ENCODE measurements at places on chromosomes 4 and X. TPM values are rescaled to one million over a fixed set of nuclear protein-coding genes. Genes with fewer than 3 reads are reported as not detected.

DNA sequence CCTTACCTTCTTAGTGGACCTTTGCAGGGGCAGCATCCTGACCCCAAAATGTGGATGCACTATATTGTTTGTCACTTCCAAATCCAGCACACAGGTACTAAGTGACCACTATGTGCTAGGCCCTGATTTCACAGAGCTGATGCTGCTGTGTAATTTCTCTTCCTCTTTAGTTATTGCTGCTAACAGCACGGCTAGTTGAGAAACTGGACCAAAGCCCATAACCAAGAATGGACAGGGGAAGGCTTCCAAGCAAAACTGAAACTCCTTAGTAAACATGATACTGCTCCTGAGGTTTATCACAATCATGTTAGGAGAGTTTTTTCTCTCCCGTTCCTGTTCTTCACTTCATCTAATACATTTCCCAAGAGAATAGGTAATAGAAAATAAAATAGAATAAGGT lies 172.9 kb upstream of the TTC29 start:
- DNase-seq: peak; percentile 26

DNA sequence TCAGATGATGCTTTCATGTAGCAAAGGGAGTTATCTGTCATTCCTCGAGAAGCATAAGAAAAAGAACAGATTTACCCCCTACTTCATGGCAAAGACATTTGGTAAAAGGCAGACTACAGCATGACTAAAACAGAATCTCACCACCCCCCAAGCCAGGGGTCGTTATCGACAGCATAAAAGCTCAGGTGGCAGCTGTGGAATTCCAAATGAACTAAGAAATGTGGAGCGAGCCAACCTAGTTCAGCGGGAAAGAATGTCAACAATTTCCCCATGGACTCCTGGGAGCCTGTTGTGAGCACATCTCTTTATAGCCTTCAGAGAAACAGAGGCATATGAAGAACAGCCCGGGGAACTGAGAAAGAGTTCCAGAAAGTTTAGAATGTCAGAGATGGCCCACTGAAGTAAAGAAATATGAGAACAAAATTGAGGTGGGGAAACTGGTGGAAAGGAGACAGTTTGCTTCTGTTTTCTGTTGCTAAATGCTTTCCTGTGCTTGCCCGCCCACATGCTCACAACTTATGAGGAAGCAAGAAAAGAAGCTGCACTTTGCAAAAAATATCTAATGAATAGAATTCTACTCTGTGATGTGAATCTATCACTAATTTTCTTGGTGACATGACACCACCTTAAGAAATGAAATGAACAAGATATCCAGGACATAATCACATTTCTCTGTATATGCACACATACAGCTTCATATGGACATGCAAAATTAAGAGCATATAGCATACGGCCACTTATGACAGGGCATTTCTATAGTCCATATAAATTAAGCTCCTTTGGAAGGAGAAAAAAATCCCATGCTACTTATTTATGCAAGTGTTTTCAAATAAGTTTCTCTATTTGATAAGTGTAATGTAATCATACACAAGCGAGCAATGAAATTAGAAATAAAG lies 135.3 kb upstream of the MID1 start:
- DNase-seq: peak; percentile 11

DNA sequence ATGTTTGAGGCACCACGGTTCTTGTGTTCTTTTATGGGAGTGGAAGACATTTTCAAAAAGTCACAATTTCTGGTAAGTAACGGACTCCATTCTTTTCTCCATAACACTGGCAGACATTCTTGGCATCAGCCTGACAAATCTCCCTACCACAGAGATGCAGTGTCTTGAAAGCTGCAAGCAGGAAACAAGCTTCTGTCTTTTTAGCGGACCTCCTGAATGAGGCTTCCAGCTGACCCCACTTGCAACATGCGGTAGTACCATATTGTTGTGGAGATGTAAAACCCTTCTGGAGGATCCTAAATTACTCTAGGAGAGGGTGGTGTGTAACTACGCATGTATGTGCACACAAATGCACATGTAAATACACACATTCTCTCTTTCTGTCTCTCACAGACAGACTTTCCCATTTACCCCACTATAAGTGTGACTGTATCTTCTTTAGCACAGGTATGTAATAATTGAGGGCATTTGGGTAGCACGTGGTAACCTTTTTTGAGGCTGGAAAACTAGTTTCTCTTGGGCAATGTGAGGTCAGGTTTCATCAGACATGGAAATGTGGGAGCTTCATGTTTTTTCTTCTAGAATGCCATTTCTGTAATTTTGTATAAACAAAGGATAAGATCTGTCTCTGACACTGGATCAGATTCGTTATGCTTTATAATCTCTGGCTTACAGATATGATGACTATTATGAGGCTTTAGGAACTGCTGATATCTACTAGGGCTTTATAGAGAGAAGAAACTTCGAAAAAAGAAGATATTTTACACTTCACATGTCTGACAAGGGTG lies 130.1 kb downstream of the MGST2 start:
- DNase-seq: no peak

DNA sequence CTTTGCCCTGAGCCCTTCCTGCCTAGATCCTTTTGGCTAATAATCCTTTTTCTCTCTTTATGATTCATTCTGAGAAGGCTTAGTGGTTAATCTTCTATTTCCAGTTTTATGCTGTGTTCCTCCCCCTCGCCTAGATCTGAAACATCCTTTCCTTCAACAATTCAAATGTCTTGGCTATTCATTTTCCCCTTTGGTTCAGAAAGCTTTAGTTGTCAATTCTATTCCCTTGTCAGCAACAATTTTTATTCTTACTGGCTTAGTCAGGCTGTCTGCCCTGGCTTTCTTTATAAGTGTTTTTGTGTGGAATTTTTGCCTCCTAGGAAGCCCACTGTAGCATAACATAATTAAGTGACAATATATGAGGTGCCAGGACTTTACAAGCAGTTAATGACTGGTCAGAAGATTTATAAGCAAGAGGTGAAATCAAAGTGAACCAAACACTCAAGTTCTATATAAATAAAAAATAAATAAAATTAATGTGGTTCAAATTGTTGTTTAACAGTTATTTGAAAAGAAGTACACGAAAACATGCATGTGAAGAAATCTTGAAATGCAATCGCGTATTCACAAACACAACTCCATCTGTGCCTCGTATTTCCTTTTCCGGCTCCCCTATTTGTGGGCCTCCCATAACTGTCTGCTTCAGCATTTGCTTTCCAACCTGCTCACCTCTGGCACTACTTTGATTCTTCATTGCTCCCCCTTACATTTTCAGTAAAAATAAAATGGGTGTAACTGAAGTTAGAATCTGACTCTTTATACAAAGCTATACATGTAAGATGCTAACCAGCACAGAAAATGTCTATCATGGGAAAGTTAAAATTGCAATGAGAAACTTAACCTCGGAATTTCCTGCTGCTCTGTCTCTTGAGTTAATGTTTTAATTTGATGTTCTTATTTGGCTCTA lies 235.4 kb downstream of the SPRY1 start:
- no peak for DNase-seq

DNA sequence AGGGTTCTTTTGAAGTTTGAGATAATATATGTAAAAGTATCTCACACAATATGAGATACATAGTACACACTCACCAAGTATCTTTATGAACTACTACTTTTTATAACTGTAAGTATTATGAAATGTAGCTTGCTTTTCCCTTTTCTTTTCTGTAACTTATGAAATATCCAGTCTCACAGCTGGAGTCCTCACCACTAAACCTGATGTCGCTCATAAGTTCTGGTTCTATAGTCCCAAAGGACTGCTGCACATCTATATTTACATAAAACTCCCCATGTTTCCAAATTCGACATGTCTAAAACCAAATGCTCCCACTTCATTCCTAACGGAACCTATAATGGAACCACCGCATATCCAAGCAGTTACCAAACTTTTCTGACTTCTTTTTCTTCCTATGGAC lies 186.5 kb upstream of the SLC7A11 start:
- no peak for DNase-seq

DNA sequence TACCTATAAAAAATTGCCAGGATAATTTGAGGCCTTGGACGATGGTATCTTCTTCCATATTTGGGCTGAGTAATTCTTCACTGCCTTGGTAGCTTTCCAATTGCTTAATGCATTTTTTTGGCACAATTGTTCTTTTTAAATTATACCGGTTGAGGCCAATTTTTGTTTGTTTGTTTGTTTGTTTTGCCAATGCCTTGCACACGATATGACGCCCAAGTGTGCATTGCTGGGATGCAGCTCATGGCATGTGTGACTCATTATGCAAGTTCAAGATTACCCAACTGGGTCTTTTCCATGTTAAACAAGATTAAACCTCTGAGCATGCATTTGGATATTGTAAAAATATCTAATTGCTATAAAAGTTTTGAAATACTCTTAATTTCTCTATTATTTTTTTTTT lies 71.1 kb upstream of the KCNIP4 start:
- DNase-seq: no peak

DNA sequence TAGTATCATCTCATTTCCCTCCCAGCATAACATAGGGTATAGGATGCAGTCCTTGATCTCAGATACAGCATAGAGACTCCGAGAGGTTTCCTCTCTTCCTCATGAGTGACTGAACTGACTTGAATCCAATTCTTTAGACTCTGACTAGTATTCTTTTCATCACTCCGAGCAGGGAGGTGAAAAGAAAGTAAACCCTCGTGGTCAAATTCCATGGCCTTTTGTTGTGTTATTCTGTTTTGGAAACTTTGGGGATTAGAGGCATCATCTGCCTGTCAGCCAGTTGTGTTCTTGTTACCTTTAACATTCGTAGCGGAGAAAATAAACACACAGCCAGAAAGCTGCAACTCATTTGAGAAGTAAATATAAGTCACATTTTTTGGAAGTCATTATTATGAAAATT lies 206.6 kb downstream of the ARHGAP10 start:
- no peak for DNase-seq

- DNase-seq: no peak
These were observed 295.0 kb downstream of the CENPC start for GRCh38 chr4:67250131-67250896.

DNA sequence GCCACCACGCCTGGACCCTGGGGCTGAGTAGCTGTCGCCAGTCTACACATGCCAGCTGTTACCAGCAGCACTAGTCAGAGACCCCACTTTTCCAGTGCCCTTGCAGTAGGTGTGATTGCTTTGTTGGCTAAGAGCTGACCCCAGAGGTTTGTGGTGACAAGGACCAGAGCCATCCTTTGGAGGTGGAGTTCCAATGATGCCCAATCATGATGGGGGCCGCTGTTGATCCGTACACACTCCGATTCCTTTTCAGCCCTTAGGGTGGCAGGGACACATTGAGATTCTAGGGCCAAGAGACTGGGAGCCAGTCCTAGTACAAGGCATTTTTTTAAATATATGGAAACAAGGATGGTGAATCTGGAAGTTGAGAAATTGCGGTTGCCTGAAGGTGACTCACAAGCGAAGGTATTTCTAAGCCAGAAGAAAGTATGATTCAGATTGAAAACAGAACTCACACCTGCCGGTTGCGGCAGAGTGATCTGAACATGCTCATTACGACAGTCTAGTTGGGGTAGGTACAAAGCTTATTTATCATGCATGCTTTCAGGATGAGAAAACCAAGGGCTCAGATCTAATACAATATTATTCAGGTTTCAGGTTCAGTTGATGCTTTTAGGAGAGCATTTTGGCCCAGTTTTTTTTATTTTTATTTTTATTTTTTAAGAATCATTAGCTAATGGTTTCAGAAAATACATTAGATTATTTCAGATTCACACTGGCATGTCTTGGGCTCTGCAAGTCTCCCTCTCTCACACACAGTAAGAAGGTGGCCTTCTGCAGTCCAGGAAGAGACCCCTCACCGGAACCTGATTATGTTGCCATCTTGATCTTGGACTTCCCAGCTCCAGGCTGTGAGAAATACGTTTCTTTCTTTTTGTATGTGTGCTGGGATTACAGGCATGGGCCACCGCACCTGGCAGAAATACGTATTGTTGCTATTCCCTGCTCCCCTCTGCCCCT lies 43.4 kb downstream of the SHROOM2 start:
- DNase-seq: no peak

GRCh38 chr4:168076989-168077725 lies 15.2 kb upstream of the ANXA10 start:
- peak; percentile 63 for DNase-seq

GRCh38 chr4:1883583-1883982 lies 12.4 kb downstream of the NSD2 start:
- no peak for DNase-seq

GRCh38 chr4:115803825-115804224 lies 690.4 kb upstream of the NDST4 start:
- DNase-seq: no peak

DNA sequence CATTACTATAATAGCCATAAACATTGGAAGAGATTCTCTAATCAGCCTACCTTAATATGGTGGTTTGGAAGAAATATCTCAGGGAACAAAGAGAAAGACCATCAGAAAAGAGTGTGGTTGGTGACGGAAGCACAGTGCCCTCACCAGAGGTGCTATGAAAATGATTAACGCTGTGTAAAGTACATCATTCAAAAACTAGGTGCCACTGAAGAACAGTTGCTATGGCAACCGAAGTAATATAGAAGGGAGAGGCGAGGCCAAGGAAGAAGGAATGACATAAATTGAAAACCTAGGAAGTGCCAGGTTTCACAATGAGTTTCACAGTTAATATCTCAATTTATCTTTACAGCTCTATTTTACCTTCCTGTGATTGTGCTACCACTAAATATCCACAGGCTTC lies 57.0 kb upstream of the ARSJ start:
- DNase-seq: no peak

DNA sequence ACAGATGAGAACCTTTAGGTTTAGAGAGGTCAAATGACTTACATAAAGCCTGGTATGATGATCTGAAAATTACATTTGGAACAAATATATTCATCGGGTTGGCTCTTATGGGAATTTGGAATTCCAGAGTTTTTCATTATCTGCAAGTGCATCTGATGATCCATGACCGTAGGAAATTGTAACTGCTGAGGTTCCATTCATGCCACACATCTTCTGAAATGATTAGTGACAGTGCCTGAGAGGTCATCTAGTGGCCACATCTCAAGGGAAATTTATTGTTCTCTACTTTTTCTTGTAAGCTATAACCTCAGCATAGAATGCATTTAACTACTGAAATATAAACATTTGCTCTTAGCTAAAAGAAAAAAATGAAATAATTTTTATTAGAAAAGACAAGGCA lies 105.8 kb upstream of the NWD2 start:
- no peak for DNase-seq

- DNase-seq: peak; percentile 49
These were observed 259.6 kb downstream of the C4orf33 start for GRCh38 chr4:129355516-129355915.

DNA sequence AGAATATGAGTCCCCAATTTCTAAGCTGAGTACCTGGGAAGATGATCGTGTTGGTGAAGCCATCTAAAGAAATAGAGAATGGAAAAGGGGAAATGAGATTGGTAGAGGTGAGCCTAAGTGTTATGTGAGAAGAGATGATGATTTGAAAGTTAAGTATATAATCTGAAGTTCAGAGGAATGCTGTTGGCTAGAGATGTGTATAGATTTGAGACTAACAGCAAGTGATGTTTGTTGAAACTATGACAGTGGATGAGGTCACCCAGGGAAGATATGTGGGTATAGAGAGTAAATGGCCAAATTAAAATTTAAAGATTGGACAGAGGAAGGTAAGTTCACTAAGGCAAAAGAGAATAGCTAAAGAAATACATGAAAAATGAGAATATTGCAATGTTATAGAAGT lies 324.2 kb downstream of the MAPK10 start:
- DNase-seq: no peak

GRCh38 chr4:103046416-103047290 lies 27.1 kb upstream of the SLC9B1 start:
- peak; percentile 12 for DNase-seq

Gene TMPRSS11E
- total RNA-seq: not detected

Gene YIPF7
- not detected for total RNA-seq

Gene NPY1R
- total RNA-seq: 6.3 TPM

Gene OCIAD1
- 128 TPM for total RNA-seq

Gene MSL3
- total RNA-seq: 24.3 TPM

Gene AMTN
- not detected for total RNA-seq

Gene DIAPH2
- total RNA-seq: 17.6 TPM

Gene COL4A6
- 109 TPM for total RNA-seq

All from mucosa of gallbladder (tissue), 1 donor.